ENCODE measurements at places on chromosomes 11 and 22. TPM values are rescaled to one million over a fixed set of nuclear protein-coding genes. Genes with fewer than 3 reads are reported as not detected.

The GLB1L2 gene
- total RNA-seq = 7.7 TPM

DNA sequence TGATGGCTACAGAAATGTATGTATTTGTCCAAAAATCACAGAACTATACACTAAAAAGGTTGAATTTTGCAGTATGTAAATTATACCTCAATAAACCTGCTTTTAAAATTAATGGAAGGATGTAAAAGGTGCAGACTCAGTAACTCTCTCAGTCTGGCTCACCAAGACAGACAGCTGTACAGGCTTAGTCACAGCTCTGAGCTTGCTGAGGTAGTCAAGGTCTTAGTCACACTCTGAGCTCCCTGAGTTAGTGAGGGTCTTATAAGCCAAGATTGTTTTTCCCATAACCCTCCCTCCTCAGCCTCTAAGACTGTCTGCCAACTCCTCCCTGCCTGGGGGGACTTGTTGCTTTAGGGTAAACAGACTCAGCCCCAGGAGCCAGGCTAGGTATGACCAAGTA lies 59.3 kb upstream of the IZUMO1R start:
- no peak for DNase-seq

DNA sequence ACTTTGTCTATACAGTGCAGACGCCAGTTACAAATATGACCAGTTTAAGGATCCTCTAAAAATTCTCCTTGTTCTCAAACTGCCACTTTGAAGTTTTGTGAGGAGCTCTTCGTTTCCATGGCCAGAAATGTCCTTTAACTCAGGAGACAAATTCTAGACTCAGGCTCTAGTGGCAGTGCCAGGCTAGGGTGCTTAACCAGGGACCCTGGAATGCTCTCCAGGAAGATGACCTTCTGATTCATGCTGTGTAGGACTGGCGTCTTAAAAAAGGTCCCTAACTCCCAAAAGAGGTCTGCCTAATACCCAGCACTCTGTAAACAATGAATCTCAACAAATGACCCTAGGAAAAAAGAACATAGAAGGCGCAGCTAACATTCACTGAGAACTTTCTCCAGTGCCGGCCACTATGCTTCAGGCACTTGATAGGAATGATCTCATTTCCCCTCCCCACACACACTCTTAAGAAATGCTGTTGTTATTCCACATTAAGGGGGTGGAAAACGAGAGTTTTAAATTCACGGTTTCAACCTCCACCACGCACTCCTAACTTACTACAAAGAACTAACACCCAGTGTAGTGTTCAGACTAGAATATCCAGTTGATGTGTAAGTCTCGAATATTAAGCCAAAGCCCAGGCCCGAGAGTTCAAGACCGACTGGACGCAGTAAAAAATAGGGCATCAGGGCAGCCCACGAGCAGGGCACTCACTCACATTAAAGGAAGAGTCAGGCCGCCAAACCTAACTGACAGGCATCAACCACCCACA lies 747 bp downstream of the NXF1 start:
- DNase-seq = no peak

DNA sequence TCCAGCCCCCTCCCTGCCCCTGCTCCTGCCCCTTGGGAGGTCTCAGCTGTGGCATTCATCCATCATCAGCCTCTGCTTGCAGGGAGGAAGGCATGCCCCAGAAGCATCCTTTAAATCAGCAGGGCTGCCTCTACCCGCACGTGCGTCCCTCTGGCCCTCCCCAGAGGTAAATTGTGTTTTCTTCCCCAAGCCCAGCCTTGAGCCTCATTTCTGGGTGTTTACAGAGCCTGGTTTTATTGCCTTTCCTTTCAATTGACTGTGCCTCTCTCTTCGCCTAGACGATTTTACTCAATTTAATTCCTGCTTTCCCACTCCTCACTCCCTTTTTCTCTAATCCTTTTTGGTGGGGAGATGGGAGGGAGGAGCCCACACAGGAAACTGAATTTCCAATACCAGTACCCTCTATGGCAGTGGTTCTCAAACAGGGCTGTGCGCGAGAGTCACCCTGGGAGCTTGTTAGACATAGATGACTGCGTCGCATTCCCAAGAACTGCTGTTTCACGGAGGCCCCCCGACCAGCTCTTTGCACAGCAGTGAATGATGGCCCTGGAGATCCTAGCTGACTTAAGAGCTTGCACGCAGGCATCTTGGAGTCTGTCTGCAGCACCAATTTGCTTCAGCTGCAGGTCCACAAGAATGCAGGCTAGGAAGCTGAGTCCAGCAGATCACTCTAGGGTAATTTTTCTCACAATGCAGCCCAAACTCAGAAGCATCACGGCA lies 15.1 kb upstream of the OAF start:
- DNase-seq = no peak

GRCh38 chr22:49426618-49427266 lies 400.9 kb downstream of the BRD1 start:
- DNase-seq = no peak

- no peak for DNase-seq
Observed at GRCh38 chr22:33597274-33597985, 322.8 kb downstream of the LARGE1 start.
